ENCODE measurements at places on chromosomes 6 and 20. TPM values are rescaled to one million over a fixed set of nuclear protein-coding genes. Genes with fewer than 3 reads are reported as not detected.

GRCh38 chr6:1230689-1231605, 81.0 kb upstream of the FOXQ1 start:
- H3K4me1 ChIP-seq, result no peaks in the 10 kb centered on the region
- H3K27me3 ChIP-seq, result peaks cover 83% of the 10 kb centered on the region
- no peak overlapping the region for H3K27ac ChIP-seq
- H3K4me3 ChIP-seq, result no peak overlapping the region
- no peaks in the 10 kb centered on the region for H3K36me3 ChIP-seq

DNA sequence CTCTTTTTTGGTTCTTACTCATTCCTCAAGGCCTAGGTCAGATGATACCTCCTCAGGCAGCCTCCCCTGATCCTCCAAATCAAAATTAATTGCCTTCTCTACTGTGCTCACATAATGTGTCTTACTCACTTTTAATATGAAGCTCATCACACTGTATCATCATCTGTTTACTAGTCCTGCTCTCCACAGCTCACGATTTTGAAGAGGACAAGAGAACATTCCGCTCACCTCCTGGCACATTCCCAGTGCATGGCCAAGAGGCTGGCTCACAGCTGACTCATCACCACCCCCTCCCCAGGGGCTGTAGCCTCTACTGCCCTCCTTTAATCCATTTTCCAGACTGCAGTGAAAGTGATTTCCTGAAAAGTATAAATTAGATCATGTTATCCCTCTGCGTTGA, 133.1 kb downstream of the ALDH8A1 start:
- H3K36me3 ChIP-seq, result no peaks in the 10 kb centered on the region
- no peak overlapping the region for H3K27ac ChIP-seq
- no peak overlapping the region for H3K4me3 ChIP-seq
- DNase-seq, result peak; percentile 40

GRCh38 chr6:78984225-78984950, 93.7 kb downstream of the PHIP start:
- peaks cover 45% of the 10 kb centered on the region for H3K36me3 ChIP-seq
- no peak overlapping the region for H3K27ac ChIP-seq
- no peaks in the 10 kb centered on the region for H3K27me3 ChIP-seq
- H3K4me1 ChIP-seq, result no peaks in the 10 kb centered on the region

Gene C20orf173
- not detected for total RNA-seq

DNA sequence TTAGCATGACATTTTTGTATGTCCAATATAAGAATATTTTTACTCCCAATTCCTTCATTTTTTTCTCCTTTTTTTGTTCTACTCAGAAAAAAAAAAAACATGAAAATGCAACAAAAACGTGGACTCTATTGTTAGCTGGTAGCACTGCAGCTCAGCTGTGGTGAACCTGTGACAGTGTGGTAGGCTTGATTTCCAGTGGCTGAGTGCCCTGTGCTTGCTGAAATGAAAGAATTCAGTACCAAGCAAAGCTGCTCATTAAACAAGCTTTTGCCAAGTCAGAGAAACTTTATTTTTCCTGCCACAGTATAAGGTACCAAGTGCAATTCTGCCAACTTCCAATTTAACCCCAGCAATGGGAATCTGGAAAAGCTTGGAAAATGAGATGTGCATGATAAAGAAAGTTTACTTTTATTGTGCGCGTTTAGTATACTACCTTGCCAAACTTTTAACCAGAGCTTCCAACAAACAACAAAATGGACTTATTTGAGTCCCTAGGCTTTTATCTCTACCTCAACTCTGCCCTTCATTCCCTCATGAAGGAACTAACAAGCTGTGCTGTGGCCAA, 215.2 kb downstream of the SLC35F1 start:
- no peaks in the 10 kb centered on the region for H3K4me1 ChIP-seq
- H3K27ac ChIP-seq, result no peak overlapping the region
- H3K36me3 ChIP-seq, result no peaks in the 10 kb centered on the region
- H3K4me3 ChIP-seq, result no peak overlapping the region
- H3K27me3 ChIP-seq, result peaks cover 6% of the 10 kb centered on the region

DNA sequence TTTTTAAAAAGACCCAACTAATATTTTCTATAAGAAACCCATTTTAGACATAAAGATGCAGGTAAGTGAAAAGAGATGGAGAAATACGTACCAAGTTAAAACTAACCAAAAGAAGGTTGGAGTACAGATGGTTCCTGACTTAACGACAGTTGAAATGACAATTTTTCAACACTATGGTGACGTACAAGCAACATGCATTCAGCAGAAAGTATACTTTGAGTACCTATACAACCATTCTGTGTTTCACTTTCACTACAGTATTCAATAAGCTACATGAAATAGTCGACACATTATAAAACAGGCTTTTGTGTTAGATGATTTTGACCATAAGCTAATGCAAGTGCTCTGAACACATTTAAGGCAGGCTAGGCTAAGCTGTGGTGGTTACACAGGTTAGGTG, 228.9 kb downstream of the RNGTT start:
- no peaks in the 10 kb centered on the region for H3K27me3 ChIP-seq
- DNase-seq, result no peak
- H3K27ac ChIP-seq, result no peak overlapping the region
- no peak overlapping the region for H3K4me3 ChIP-seq
- H3K36me3 ChIP-seq, result no peaks in the 10 kb centered on the region

All from PC-3 (cell line).